ENCODE measurements at places on chromosomes 11 and 22.

- DNase-seq, result no peak
Measured at GRCh38 chr11:72072348-72072747, 8.0 kb downstream of the NUMA1 start.

- no peak for DNase-seq
Measured at GRCh38 chr11:24457985-24458384, 38.9 kb upstream of the LUZP2 start.

GRCh38 chr22:36208914-36209313 is 7.3 kb upstream of the APOL4 start:
- no peak for DNase-seq

GRCh38 chr11:75505916-75506692 is 19.6 kb downstream of the GDPD5 start:
- DNase-seq, result no peak

GRCh38 chr22:22558972-22559603 is at the start of gene PRAME:
PRAME (minus strand) TSS chr22:22559265; CDS start chr22:22556832, 2,433 bp downstream.
- peak; percentile 77 for DNase-seq

All from GM18507 (cell line).